ENCODE measurements at places on chromosomes 11 and 22.
A peak's percentile ranks its signal among the peaks of the same experiment; 100 is the strongest.

- DNase-seq: no peak
Measured at GRCh38 chr22:30705710-30706651, 11.3 kb downstream of the OSBP2 start.

- DNase-seq: peak; percentile 48
Measured at GRCh38 chr22:30605449-30606110, 1.4 kb upstream of the TCN2 start.

- DNase-seq: no peak
Measured at GRCh38 chr11:35116762-35117640, 22.0 kb upstream of the CD44 start.

- no peak for DNase-seq
Measured at GRCh38 chr11:57468276-57468675, 7.9 kb downstream of the RTN4RL2 start.

DNA sequence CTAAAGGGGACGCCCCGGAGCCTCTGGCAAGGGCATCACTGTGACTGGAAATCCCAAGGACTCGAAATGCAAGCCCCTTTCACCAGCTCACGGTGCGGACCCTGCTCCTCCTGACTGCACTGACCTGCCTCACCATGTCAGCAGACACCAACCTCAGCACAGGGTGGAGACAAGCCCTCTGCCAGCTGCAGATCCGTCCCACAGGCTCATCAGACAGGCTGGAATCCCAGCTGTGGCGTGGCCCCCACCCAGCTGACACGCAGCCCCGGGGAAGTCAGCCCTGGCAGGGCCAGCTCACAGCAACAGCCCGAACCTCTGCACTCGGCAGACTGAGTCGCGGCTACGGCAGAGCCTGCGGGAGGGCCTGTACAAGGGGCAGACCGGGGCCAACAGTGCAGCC lies 36.8 kb downstream of the BRD1 start:
- DNase-seq: no peak

- no peak for DNase-seq
Measured at GRCh38 chr22:48188231-48188721, 1425.8 kb downstream of the TBC1D22A start.

DNA sequence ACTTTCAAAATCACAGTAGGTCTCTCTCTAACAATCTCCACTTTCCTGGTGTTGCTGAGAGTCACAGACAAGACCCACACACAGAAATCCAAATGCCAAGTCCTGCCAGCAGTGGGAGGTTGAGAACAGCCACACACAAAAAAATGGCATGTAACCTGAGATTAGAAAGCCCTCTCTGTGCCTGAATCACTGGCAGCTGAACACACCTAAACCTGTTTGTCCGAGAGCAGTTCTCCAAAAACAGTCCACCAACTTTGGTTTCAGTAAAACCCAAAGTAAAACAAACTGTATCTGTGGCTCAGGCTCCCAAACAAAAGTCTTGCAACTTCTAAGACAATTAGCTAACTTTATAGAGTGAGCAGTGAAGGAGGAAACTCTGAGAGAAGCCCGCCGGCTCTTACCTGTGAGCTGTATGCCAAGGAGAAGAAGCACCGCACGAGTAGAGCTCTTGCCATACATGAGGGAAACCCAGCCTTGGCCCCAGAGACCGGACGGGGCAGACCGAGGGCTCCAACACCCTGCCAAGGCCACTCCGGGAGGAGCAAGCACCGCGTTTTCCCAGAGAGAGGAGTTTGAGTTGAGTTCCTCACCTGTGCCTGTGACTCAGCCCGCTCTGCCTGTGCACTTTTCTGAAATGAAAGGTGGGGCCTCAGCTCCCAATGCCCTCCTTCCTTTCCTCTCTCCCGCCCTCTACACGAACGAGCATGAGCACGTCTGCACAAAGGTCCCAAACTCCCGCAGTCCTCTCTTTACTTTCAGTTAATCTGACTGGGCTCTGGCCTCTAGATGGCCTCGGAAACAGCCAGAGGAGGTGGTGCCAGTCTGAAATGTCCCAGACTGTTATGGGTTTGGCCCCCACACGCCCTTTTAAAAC lies at the start of gene MPZL2:
TSS of gene MPZL2 (minus strand) at position 603 of the 874 bp plus-strand sequence. CDS start at position 459, 144 bp downstream.
- DNase-seq: no peak

- no peak for DNase-seq
Measured at GRCh38 chr11:68950270-68950669, 30.5 kb downstream of the MRGPRD start.

GRCh38 chr11:127226380-127226779 lies 225.8 kb upstream of the KIRREL3 start:
- DNase-seq: no peak

All from globus pallidus (tissue), 1 donor.